ENCODE measurements at places on chromosomes 7 and 10.

GRCh38 chr7:155458878-155459699 is 1.2 kb downstream of the EN2 start:
- DNase-seq, result no peak

GRCh38 chr10:123557366-123558108 is 108.6 kb upstream of the GPR26 start:
- no peak for DNase-seq

- DNase-seq, result no peak
Measured at GRCh38 chr7:2796358-2797352, 47.5 kb downstream of the GNA12 start.

DNA sequence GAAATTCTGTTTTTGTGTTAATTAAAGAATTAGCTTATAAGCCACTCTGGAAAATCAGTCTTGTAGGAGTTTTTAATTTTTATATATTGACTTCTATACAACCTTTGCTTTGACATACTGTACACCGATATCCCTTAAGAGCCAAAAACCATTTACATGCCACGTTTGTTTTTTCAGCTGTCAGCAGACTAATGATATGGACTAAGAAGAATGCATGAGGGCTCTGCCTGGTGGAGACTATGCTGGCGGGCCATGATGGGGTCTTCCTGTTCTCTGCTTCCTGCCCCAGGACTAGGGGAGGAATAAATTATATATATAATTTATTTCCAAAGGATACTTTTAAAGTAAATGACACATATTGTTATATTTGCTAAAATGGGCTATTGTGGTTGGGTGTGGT is 96.3 kb downstream of the CDK14 start:
- no peak for DNase-seq

DNA sequence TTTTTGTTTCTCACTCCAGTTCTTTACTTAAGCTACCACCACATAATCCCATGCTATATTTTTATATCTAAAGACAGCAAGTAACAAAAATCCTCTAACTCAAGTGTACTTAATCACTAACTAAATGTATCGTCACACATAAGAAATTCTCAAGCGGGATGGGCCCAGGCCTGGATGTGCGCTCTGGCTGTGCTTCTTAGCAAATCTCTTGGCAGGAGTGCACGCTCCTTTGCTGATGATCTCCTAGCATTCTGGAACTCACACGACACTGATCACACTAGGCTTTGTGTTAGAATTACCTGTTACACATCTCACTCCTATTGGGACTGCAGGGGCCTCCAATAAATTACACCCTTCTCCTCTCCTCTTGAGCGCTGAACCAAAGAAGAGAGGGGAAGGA is 46.7 kb upstream of the CALD1 start:
- no peak for DNase-seq

DNA sequence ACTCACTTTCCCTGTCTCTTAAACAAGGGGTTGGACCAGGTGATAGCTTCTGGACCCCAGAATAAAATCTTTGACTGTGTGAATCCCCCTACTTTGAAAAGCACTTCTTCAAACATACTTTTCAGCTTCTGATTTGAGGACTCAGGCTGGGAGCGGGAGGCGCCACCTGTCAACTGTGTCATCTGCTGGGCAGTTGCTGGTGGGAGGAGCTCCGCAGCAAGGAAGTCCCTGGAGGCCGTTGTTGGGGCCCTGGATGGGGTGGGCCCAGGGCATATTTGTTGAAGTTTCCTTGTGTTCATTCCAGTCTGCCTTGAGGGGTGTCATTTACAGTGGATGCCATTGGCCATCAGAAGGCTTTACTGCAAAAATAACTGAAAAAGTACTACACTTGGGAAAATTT is 197.7 kb downstream of the CCDC3 start:
- no peak for DNase-seq

GRCh38 chr7:78487464-78487863 is 688.9 kb downstream of the PHTF2 start:
- no peak for DNase-seq

GRCh38 chr10:124063750-124064603 is 29.4 kb downstream of the CHST15 start:
- DNase-seq, result peak; percentile 50

GRCh38 chr10:111837985-111838384 is 345.6 kb downstream of the GPAM start:
- no peak for DNase-seq

- DNase-seq, result no peak
Measured at GRCh38 chr7:134865001-134865845, 85.8 kb downstream of the CALD1 start.

DNA sequence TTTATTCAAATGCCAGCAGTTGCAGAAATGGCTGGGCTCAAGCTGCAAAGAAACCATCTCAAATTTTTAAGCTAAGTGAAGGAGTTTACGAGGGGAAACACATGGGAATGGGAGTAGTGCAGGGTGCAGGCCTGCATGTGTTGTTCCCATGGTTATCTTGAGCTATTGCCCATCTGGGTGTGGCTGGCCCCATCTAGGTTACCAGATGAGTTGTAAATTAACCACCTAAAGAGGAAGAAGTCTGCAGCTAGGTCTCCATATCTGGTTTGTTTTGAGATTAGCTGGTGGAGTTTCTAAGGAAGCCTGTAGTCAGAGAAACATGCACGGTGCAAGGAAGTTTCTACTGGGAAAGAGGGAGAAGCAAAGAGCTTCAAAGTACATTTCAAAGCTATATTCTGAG is 23.3 kb upstream of the STEAP2 start:
- DNase-seq, result no peak

GRCh38 chr7:107563775-107564552 is at the start of the genes COG5 and DUS4L:
Gene COG5 (minus strand): TSS chr7:107563920. CDS start chr7:107563896, 24 bp downstream.
Gene DUS4L (plus strand): TSS chr7:107563971. CDS start chr7:107567071, 3,100 bp downstream.
- no peak for DNase-seq

DNA sequence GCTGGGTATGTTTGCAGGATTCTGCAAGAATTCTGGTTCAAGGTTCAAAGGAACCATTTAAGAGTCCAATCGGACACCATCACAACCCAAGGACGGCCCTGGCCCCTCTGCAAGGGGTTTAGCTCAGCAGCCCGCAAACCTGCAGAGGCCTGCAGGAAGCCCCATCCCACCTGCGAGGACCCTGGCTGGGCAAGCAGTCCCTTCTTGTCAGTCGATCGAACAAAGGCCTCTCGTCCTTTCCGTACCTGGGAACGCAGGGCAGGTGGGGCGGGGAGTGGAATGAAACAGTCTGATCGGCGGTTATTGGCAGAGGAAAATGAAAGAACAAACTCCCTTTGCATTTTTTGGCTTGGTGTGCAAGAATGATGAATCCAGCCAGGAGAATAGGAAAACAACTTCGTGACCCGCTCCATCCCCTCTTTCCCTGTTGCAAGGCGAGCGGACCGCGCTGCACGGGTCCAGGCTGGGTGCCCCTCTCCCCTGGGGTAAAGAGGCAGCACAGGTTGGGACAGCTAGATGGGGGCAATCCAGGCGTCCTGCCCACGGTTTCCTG is 73.7 kb downstream of the INSIG1 start:
- no peak for DNase-seq

GRCh38 chr10:71270301-71271220 is 48.5 kb upstream of the SLC29A3 start:
- no peak for DNase-seq

DNA sequence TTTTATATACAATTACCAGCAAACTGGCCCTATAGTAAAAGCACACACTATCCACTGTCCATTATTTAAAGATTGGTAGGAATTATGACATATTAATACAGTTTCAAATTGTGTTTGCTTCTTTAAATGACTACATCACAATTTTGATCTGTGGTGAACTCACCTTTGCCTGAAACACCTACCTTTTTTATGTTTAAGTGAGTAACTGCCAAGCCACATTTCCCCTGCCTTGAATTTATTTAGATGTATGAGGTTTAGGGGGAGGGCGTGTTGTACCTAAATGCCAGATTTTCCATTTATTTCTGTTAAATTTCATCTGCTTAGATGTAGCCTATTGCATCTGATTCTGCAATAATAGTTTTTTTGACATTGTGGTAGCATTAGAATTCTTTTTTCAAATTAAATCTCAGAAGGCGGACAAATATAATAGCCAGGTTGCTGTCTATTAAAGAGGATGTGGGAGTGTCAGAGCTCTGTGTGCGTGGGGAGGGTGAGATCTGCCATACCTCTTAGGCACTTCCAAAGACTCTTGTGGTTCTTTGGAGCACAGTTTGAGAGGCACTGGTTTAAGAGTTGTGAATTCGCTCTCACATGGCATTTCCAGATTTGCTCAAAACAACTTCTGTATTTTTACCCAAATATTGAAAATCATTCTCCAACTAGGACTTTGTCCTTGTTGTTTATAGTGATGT is 13.8 kb downstream of the PIK3CG start:
- DNase-seq, result no peak

GRCh38 chr10:819326-819725 is 112.2 kb downstream of the LARP4B start:
- no peak for DNase-seq

DNA sequence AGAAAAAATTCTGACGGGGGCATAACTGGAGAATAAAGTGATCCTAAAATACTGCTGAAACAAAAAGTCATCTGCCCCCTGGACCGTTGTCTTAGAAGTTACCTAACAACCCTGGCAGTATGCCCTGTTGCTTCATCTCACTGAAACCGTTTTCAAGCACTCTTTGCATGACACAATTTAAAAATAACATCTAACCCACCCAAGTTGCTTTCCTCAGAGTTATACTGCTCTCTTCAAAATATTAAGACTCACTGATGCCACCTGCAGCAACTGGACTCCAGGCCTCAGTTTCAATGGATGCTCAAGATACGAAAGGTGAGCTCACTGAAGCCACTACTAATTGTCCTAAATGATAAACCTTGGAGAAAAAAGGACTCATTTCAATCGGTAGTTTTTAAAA is 57.4 kb downstream of the CDK6 start:
- no peak for DNase-seq

GRCh38 chr7:129721068-129721467 is 109.5 kb downstream of the NRF1 start:
- no peak for DNase-seq

- no peak for DNase-seq
Measured at GRCh38 chr10:132542819-132543218, 5.2 kb downstream of the INPP5A start.

- no peak for DNase-seq
Measured at GRCh38 chr10:42640610-42641229, 2.4 kb upstream of the ZNF33B start.

- DNase-seq, result no peak
Measured at GRCh38 chr7:147081117-147081516, 964.5 kb downstream of the CNTNAP2 start.

DNA sequence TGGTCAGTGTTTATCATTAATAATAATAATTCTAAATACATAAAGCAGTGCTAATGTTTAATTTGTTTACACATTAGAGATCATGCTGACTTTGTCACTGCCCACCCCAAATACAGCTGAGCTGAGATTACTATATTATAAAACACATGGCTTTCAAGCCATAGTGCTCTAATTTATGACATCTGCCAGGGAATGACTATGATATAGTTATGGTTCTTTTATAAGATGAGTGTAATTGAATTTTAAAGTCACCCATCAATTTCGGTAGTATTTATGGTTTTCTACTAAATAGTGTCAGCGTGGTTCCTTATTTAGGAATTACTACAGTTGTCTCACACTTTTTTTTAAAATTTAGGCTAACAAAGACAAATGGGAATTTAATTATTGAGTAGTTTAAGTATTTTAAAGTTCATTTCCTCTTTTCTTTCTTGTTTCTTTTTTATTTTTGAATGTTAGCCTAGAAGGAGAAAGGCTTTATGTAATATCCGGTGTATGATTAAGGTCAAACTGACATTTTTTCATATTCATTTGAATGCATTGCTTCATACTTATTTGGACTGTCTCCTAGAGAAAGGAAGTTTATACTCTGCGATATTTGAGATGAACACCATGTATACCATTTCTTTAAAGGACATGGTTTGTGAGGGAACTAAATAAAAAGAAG is 3.9 kb downstream of the CDK14 start:
- DNase-seq, result no peak

- DNase-seq, result no peak
Measured at GRCh38 chr7:36928311-36928710, 204.0 kb upstream of the AOAH start.

DNA sequence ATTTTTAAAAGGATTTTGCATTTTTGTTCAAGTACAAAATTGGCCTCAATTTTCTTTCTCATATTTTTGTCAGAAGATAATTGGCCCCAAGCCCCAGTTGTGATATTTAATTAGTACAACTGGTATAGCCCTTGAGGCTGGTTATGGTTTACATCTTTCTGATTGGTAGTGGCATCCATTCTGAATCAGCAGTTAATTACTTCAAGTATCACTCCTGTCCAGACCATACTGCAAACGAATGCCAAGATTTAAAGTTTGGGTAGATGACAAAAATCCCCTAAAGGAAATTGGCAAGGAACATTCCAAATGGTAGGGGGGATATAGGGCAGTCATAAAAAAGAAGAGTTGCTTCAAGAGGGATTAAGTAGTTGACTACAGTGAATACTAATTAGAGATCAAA is 23.1 kb downstream of the MYPN start:
- no peak for DNase-seq

DNA sequence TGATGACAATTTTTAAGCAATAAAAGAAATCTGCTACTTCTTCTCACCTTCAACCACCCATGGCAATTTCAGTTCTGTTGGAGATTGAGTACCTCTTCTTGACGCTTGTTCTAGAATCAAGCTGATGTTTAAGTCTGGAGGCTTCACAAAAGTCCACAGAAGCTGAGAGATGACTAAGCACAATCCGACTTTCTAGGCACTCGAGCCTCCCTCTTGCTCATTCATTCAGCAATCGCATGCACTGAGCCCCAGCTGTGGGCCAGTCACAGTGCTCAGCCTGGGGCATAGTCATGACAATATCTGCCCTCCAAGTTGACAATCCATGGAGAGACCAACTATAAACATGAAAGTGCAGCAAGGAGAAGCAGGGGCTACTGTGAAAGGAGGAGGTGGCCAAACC is 103.2 kb downstream of the IPMK start:
- no peak for DNase-seq

GRCh38 chr7:157637216-157637949 is 300.6 kb downstream of the DNAJB6 start:
- DNase-seq, result no peak

DNA sequence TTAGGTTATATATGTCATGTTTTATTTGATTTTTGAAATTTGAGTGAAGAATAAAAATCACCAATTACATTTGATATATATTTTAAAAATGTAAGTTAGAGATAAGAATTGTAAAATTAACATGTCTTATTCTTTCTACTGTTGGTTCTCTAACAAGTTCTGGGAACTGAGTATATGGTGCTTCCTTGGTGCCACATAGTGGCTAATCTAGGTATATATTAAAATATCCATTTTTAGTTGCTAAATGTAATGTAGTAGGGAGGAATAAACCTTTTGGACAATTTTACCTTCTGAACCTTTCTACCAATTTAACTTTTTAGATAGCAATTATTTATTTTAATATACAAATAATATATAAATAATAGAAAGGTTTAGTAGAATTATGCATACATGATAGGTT is 17.5 kb downstream of the CFAP69 start:
- no peak for DNase-seq

- no peak for DNase-seq
Measured at GRCh38 chr7:111730476-111731300, 168.4 kb upstream of the IMMP2L start.

GRCh38 chr7:36064676-36065075 is 88.4 kb upstream of the EEPD1 start:
- no peak for DNase-seq
